ENCODE measurements at places on chromosomes 12 and 14. TPM values are rescaled to one million over a fixed set of nuclear protein-coding genes. Genes with fewer than 3 reads are reported as not detected.

- DNase-seq = no peak
Observed at GRCh38 chr12:6608592-6609281, 1.6 kb upstream of the CHD4 start.

CDKL1 gene
- polyA plus RNA-seq = 8.6 TPM

DNA sequence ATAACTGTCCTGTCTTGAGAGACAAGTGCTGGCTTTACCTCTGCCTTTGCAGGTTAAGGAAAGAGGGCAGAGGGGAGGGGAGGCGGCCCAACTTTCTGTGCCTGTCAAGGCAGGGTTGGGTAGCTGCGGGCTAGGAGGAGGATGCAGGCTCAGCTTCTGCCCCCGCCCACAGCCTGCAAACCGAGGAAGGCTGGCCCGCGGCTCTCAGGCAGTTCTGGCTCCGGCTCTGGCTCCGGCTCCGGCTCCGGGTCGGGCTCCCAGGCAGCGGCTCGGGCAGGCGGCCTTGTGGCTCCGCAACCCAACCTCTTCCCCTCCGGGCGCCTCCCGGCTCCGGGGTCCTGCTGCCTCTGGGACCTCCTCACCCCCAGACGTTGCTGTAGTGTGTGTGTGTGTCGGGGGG, 92.9 kb downstream of the TMEM30B start:
- no peak for DNase-seq

DNA sequence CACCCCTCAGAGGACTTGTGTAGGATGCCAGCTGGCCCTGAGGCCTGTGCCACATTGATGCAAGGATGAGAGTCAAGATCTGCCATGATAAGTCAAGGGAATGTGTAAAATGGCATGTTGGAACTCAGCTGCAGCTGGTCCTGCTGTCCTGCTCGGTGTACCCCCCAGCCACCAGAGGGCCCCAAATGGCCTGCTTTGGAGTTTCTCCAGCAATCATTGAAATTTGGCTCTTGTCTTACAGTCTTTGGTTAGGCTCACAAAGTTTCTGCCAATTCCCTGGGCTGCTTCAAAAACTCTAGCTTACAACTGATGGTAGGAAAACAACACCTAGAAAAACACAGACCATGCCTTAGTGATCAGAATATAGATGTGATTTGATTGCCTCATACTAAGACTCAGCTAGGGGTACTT, 76.8 kb downstream of the HSD17B6 start:
- no peak for DNase-seq

CCDC177 gene
- polyA plus RNA-seq = 0.05 TPM

M6PR gene
- polyA plus RNA-seq = 222 TPM

- DNase-seq = no peak
Observed at GRCh38 chr12:93192878-93193277, 184.8 kb upstream of the NUDT4 start.

SRP54 gene
- 89.3 TPM for polyA plus RNA-seq

ST8SIA1 gene
- polyA plus RNA-seq = 8.5 TPM

GPR65 gene
- 0.50 TPM for polyA plus RNA-seq

RHEBL1 gene
- polyA plus RNA-seq = 1.8 TPM

KIF5A gene
- 0.42 TPM for polyA plus RNA-seq

RAD51AP1 gene
- polyA plus RNA-seq = 44.4 TPM

GRCh38 chr12:132396657-132397056, 67.3 kb upstream of the GALNT9 start:
- DNase-seq = no peak

DNA sequence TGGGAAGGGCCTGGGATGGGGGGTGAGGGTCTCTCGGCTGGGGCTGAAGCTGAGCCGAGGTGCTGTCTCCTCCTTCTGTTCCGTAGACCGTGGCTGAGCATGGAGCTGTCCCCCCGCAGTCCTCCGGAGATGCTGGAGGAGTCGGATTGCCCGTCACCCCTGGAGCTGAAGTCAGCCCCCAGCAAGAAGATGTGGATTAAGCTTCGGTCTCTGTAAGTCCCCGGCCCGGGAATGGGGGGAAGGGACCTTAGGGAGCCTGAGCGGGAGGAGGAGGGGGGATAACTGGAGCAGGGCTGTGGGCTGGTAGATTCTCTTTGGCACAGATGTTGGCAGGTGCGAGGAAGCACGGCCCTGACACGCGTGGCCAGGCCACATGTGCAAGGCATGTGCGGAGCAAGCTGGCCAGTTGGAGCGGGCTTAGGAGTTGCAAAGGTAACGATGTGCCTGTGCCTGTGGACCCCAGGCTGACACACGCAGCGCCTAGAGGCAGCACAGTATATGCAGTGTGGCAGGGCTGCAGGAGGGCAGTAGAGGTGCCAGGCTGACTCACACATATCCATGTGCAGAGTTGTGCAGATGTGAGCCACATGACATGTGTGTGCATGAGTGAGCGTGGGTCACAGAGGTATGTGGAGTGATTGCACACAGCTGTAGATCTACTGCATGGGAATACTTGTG, 512 bp downstream of the PDE1B start:
- DNase-seq = no peak

SYCP3 gene
- 1.2 TPM for polyA plus RNA-seq

DNA sequence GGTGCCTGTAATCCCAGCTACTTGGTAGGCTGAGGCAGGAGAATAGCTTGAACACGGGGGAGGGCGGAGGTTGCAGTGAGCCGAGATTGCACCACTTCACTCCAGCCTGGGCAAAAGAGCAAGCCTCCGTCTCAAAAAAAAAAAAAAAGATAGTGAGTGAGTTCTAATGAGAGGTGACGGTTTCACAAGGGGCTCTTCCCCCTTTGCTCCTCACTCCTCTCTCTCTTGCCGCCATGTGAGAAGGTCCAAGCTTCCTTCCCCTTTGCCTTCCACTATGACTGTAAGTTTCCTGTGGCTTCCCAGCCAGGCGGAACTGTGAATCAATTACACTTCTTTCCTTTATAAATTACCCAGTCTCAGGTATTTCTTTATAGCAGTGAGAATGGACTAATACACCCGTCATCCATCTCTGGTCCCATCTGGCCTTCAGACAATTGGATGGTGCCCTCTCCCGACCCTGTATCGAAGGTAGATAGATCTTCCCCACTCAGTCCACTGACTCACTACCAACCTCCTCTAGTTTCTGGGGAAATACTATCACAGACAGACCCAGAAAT, 27.0 kb upstream of the RCOR1 start:
- no peak for DNase-seq

- no peak for DNase-seq
Observed at GRCh38 chr12:98439981-98440581, 75.3 kb upstream of the TMPO start.

DNA sequence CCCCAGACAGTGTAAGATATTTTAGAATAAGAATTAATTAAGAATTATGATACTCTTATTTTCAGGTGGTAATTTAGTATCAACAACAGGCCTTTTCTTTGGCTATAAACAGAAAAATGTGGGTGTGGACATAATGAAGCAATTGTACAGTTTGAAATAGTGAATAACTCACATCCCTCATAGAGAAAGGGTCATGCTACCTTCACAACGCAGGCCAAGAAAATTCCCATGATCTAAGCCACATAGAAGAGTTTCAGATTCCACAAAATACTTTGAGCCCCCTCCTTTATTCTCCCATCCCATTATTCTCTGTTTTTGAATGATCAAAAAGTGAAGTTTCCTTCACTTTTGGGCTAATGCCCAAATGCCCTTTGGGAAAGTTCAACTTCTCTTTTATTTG, 23.5 kb upstream of the DHRS7 start:
- DNase-seq = no peak

Data from left kidney (tissue), 8 donors.